ENCODE measurements at places on chromosomes 11 and 22. TPM values are rescaled to one million over a fixed set of nuclear protein-coding genes. Genes with fewer than 3 reads are reported as not detected.

Gene SYCE3
- polyA plus RNA-seq = not detected

Gene CARD18
- not detected for polyA plus RNA-seq

Gene GRM5
- not detected for polyA plus RNA-seq

Gene PHF21B
- polyA plus RNA-seq = not detected

Gene PNPLA5
- polyA plus RNA-seq = not detected

Gene SYVN1
- 44.7 TPM for polyA plus RNA-seq

Gene NDUFV1
- 123 TPM for polyA plus RNA-seq

Gene OR8G1
- not detected for polyA plus RNA-seq

Gene OLFML1
- polyA plus RNA-seq = 1.4 TPM
